ENCODE measurements at places on chromosomes 12 and 14.

DNA sequence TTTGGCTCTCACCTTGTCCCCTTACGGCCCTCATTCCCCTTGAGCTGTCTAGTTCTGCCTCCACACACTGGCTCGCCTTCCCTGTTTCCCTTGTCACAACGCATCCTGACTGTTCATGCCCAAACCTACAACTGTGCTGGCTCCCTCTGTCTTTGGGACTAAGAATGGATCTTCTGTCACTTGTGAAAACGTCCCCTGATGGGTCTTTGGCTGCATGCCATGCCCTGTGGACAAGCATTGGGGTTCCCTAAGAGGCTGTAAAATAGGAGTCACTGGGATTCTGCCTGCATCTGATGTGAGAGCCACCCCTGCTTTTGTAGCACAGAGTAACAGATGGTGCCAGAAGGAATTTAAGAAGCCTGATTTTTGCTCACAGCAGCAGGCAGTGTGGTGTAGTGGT, 285.3 kb upstream of the CRY1 start:
- no peak for DNase-seq

- no peak for DNase-seq
These were observed 91.1 kb upstream of the SLC38A4 start for GRCh38 chr12:46916796-46917419.

DNA sequence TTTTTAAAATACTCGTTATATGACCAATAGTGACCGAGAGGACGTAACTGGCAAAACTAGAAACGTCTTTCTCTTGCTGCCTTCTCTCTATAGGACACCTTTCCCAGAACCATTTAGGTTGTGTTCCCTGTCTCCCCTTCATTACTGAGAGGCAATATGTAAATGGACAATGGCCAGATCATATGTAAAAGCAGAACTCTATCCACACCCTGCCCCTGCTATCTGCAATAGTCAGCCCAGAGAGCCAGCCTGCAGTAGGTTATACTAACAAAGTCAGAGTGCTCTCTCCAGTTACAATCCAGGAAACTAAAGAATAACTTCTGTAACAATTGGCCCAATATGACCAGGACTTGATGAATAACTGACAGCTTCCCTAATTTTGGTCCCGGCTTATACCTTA, 216.8 kb downstream of the ANO6 start:
- no peak for DNase-seq

DNA sequence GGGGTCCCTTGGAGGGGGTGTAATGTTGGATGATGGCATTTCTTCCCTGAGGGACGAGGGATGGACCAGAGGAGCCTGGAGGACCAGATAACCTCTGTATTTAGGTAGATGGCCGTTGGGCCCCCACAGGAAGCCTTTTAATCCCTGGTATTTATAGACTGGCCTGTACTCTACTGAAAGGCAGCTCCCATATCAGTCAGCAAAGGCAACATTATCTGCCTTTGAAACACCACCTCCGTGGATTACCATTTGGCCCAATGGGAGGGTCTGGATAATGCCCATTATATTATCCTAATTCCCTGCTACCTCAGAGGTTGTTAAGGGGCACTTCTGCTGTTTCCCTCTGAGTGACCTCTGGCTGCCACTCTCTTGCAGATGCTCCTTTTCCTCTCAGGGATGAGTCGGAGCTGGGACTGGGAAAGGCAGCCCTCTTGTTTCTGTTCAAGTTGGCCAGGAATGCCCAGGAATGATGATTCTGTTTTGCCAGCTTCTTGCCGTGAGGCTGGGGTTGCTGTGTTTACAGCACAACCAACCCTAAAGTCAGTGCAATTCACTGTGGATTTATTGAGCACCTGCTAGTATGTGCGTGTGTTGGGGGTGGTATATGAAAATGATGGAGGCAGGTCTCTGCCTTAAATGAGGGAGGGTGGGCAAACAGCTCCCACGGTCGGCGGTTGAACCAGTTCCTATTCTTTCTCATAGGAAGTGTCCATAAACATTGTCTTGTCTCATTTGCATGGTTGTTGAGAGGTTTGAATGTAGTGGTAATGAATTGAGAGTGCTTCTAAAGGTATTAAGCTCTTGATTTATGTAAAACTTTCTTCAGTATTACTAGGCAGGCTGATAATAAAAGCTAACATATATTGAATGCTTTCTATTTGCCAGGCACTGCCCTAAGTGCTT, 18.1 kb downstream of the SUSD6 start:
- no peak for DNase-seq

GRCh38 chr14:50532502-50533240, at the start of gene MAP4K5:
TSS of gene MAP4K5 (minus strand) at chr14:50532569. CDS start at chr14:50532049, 520 bp downstream.
- DNase-seq = peak; percentile 95

DNA sequence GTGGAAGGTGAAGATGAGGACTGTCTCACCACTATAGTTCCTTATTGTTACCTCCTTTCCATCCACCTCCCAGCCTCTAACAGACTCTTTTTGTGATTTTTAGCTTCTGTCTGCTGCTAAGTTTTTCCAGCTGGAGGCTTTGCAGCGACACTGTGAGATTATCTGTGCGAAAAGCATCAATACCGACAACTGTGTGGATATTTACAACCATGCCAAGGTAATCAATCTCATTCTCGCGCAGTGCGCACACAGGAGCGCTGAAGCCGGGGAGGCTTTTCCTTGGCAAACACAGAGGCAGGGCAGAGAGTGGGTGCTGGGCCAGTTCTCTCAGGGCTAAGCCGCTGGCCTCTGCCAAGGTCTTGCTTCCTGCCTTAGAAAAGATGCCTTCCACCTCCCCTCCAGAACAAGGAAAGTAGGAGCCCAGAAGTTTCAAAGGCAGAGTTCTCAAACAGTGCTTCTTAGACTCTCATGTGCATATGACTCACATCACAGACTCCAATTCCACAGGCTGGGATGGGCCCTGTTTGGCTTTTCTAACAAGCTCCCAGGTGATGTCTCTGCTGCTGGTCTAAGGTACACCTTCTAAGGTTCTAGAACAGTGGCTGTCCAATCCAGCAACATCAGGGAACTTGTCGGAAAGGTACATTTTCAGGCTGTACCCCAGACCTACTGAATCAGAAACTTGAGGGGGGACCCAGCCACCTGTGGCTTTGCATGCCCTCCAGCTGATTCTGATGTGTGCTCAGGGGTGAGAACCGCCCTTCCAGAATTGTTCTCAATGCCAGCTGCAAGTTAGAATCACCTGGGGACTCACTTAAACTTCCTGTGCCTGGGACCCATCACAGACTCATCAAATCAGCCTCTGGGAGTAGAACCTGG, 33.8 kb upstream of the PWP1 start:
- DNase-seq = no peak

- no peak for DNase-seq
These were observed 261.2 kb downstream of the ADAMTS20 start for GRCh38 chr12:43290836-43291235.

- no peak for DNase-seq
These were observed 112.3 kb downstream of the DNAI7 start for GRCh38 chr12:25082628-25083027.

DNA sequence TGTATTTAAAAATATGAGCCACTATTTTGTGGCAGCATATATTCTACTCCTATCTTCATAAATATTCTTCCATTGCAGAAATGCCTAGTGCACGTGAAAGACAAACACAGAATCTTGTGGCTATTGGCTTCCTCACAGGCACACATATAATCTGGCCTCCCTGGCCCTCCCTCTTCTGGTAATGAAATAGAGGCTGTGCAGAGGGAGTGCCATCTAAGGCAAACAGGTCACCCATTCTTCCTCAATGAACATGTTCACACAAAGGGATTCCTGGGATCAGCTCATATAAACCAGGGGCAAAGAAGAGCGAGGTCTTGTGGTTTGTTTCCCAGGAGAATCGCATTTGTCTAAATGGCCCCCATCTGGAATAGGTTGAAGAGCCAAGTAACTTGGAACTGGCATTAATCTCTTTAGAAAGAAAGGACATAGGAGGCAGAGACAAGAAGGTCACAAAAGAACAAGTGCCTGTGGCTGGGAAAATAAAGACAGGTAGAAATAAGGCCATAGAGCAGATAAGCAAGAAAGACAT, 171.6 kb upstream of the PTPRQ start:
- no peak for DNase-seq

GRCh38 chr14:72573725-72574417, 320.0 kb downstream of the DPF3 start:
- DNase-seq = no peak

GRCh38 chr14:39827901-39828655, 395.8 kb upstream of the FBXO33 start:
- no peak for DNase-seq

DNA sequence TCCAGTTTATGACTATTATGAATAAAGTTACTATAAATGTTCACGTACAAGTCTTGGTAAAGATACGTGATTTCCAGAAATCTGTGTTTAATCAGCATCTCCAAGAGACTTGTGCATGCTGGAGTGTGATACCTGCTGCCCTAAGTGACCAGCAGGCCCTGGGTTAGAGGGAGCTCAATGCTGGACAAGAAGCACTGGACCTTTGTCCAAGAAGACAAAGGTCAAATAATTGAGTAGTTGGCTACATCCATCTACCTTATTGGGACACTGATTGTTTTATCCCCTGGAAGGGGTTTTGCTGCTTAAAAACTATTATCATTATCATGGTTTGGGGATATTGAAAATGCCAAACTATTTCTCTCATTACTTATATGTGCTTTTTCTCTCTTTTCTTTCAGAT, 37.0 kb upstream of the CHST11 start:
- DNase-seq = no peak

DNA sequence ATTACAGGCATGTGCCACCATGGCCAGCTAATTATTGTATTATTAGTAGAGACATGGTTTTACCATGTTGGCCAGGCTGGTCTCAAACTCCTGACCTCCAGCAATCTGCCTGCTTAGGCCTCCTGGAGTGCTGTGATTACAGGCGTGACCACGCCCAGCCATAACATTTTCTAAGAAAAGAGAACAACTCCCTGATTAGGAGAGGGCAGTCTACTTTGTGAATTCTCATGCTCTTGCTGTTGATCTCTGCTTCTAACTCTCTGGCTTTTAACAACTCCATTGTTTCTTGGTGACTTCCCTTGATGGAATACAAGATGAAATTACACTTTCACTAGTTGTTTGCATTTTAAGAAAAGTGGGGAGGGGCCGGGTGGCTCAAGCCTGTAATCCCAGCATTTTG, 33.6 kb downstream of the SSH1 start:
- DNase-seq = no peak

DNA sequence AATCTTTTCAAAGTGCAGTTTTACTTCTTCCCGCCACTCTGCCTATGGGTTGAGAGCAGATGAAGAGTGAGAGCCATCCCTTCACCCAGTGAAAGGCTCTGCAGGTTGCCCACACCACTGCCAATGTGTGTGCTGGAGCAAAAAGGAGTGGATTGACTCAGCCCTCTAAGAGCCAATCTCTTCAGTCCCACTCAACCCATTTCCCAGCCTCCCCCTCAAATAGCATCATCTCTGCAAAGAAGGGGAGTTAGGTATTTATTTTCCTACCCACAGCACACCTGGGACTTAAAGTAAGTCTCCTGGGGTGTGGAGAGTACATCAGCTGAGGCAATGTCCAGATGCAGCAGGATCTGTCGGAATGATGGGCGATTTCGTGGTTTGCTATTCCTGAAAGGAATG, 15.3 kb downstream of the MAP3K12 start:
- DNase-seq = no peak

DNA sequence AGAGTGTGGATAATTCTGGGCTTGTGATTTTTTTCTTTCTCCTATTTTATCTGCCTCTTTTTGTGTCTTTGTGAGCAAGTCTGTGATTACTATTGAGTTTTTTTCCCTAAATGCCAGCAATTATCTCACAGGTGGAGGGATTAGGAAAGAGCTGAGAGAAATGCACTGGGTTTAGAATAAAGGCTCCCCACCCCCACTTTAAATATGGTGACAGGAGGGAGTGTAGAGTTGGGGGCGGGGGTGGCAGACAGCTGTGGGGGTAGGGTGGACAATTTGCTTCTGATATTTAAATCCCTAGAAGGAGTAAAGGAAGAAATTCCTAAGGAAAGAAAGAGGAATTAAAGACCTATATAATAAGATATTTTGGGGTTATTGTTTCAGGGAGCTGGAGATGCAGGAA, 145.9 kb downstream of the NRXN3 start:
- no peak for DNase-seq

GRCh38 chr12:100827901-100828520, 33.4 kb downstream of the ANO4 start:
- no peak for DNase-seq

GRCh38 chr14:97824218-97824617, 1027.0 kb downstream of the VRK1 start:
- no peak for DNase-seq

- DNase-seq = no peak
These were observed 162.4 kb downstream of the GARIN6 start for GRCh38 chr12:99809909-99810308.

DNA sequence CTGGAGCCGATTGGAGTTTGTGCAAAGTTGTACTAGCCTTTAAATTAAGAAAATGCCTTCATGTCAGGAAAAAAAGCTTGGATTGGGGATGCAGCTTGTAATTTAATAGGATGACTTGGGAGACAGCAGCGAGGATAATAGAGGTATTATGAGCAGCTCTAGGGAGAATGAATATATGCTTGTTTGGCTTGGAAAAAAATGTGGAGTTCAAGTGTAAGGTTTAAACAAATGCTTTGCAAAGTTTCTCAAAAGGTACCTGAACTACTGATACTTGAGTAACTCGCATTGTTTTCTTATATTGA, 65.3 kb upstream of the RASSF3 start:
- no peak for DNase-seq

DNA sequence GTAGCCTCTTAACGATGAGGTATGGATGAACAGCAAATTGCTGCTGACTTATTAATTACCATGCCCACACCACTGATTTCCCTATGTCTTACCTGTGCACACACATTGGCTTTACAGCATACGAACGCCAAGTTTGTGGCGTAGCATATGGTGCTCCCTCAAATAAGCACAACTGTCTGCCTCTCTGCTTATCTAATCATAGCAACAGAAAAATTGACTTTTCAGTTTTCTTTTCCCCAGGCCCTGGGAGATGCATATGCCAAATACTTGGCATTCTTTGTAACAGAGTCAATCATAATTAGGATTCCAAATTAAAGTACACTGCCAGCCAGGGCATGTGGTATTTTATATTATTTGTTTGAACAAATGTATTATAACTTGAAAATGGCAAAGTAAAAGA, 625.5 kb downstream of the DIO2 start:
- DNase-seq = no peak

DNA sequence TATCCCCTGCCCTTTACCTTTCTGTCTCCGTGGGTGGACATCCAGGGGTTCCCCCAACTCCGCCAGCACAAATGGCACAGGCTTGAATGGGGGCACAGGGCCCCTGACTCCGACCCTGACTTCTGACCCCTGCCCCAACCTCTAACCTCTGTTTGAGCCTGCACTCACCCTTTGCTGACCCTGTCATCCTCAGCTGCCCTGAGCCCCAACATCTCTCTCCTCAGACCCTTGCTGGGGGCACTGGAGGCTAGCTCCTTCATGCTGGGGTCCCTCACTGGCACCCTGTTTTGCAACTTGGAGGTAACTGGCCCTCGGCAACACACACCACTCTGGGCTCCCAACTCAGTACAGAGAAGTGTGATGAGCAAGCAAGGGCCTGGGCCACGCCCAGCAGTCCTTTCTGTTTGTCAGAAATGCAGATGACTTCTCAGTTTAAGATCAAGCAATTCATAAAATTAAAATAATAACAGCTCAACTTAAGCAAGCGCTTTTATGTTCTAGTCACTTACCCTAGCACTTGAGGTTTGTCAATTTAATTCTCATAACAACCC, 2.1 kb downstream of the IFI27 start:
- no peak for DNase-seq

All from CD4-positive, alpha-beta T cell (primary cell).